NB4 (cell line): ENCODE measurements at places on chromosomes 12 and 14.

GRCh38 chr12:94172973-94173372 is 24.6 kb downstream of the PLXNC1 start:
- DNase-seq: peak; percentile 87

- DNase-seq: no peak
Observed at GRCh38 chr12:124392667-124393413, 97.9 kb downstream of the RFLNA start.

GRCh38 chr12:2884810-2885209 is 5.9 kb upstream of the TULP3 start:
- no peak for DNase-seq

- DNase-seq: no peak
Observed at GRCh38 chr12:127479256-127479655, 787.7 kb upstream of the TMEM132C start.

DNA sequence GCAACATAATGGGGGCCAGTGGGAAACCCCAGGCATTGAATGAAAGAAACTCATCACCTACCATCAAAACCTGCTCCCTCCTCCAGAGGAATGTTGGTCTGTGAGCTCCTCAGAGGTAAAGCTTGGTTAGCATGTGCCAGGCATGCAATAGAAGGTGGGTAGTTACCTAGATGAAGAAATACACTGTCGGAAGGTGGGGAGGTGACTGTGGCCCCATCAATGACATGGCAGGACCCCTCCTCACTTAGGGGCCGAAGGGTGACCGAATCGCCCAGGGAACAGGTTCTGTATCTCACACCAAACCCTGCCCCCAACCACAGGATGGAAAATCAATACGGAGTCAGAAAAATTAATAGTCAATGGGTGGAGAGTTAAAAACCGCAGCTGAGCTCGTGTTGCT is 135.6 kb downstream of the BCL11B start:
- DNase-seq: no peak

- DNase-seq: no peak
Observed at GRCh38 chr14:100135073-100135472, 24.4 kb downstream of the DEGS2 start.

DNA sequence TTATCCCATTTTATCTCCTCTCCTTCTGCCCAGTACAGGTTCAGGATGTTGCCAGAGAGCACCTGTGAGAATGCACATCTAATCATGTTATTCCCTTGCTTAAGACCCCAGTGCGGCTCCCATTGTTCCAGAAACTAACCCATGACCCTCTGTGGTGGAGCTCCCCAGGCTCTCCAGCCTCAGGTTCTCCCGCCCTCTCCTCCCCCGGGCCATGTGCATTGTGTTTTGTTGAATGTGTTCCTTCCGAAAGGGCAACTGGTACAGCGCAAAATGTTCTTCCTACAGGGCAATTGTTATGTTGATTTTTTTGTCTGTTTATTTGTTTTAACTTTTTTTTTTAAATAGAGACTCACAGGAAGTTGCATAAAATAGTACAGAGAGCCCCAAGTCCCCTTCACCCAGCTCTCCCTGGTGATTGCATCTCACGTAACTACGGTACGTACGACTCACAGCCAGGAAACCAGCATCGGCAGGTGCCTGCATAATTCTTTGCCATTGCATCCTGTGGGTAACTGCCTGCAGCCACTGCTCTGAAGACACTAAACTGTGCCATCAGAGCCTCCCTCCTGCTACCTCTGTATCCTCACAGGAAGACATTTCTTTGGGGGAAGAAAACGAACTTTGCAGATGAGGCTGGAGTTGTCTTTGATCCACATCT is 31.2 kb downstream of the TMEM132C start:
- DNase-seq: no peak

GRCh38 chr12:111728795-111729194 is 37.9 kb upstream of the ALDH2 start:
- DNase-seq: no peak

DNA sequence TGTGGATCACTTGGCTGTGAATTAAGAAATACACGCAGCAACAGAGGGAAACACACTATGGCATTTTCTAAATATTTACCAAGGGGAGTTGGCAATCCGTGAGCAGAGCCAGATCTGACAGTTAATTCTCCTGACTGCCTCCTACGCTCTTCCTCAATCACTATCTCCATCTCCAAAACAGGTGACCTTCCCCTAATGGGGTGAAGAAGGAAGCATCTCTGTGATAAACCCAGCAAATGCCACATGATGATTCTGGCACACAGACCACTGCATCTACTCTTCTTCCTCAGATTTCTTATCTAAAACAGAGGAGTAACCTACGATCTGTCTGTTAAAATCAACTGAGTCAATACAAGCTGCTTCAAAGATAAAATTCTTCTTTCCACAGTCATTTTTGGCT is 4.4 kb downstream of the SPTB start:
- DNase-seq: no peak
